Cerebellum (tissue), 4 donors: ENCODE measurements at places on chromosomes 5 and 9. TPM values are rescaled to one million over a fixed set of nuclear protein-coding genes. Genes with fewer than 3 reads are reported as not detected.

DNA sequence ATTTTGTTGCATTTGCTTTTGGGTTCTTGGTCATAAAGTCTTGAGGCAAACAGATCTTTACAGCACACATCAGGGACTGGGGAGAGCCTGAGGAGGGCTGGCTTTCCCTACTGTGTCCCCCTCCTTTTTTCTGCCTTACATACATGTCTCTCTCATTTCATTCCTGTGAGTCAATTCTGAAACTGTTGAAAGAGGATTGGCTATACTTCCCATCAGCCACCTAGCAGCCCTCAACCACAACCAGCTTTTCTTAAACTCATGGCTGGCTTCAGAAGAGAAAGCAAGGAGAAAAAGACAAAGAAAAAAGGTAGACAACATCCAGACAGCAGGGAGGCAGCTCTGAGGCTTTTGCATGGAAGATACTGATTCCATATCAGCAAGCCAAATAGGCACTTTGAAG is 374.8 kb upstream of the KIF2A start:
- no peak for DNase-seq

TRIM7 gene
- 3.0 TPM for total RNA-seq

ZNF300 gene
- 57.1 TPM for total RNA-seq

IRGM gene
- 0.45 TPM for total RNA-seq

- no peak for DNase-seq
Observed at GRCh38 chr5:93510626-93511380, 70.2 kb downstream of the NR2F1-AS1 start.

MSMP gene
- total RNA-seq = not detected

- DNase-seq = no peak
Observed at GRCh38 chr5:133269691-133270090, 217.9 kb downstream of the HSPA4 start.

CCDC183 gene
- total RNA-seq = 1.7 TPM

ZDHHC11B gene
- total RNA-seq = 7.3 TPM

ALDH1A1 gene
- total RNA-seq = 2.5 TPM

MTAP gene
- total RNA-seq = 17.7 TPM

DNA sequence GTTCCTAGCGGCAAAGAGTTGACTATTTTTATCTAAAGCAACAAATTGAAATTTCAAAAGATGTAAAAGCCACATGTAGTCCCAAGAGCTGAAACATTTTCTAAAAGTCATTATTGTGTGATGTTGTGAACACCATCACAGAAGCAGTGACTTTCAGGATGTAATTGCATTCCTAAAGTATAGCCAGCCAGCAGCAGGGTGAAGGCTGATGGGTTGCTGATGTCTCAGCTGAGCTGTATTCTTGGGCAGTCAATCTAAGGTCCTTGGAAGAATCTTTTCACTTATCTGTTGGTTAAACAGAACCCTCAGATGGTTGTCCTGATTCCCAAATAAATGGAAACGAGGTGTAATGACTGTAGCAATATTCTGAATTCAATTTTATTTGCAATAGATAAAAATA is 237.4 kb upstream of the WWC1 start:
- DNase-seq = no peak

GRCh38 chr5:175478008-175478383 is 364 bp upstream of the SFXN1 start:
- DNase-seq = no peak

DNA sequence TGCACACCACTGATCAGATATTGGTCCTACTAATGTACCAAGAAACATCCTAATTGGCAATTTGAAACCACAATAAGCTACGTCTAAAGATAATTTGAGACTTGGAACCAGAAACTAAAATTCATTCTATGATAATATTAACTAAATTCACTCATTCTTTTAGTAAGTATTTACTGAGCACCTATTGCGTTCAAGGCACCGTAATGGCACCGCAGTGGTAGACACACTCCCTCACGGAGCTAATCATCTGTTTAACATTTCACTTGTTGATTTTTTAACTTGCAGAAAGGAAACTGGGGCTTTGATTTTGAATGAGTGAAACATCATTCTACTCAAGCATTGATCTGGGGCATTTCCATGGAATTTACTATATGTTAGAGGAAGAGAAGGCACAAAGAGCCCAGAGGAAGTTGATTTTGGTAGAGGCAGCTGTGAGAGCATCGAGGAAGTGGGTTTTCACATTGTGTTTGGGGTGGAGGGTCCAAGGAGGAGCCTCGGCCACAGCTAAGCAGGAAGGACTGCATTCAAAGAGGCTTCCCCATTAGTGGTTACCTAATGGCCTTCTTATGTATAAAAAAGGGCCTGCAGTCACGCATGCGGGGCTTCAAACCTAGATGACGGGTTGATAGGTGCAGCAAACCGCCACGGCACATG is 7.1 kb downstream of the RAPGEF1 start:
- DNase-seq = no peak

DNA sequence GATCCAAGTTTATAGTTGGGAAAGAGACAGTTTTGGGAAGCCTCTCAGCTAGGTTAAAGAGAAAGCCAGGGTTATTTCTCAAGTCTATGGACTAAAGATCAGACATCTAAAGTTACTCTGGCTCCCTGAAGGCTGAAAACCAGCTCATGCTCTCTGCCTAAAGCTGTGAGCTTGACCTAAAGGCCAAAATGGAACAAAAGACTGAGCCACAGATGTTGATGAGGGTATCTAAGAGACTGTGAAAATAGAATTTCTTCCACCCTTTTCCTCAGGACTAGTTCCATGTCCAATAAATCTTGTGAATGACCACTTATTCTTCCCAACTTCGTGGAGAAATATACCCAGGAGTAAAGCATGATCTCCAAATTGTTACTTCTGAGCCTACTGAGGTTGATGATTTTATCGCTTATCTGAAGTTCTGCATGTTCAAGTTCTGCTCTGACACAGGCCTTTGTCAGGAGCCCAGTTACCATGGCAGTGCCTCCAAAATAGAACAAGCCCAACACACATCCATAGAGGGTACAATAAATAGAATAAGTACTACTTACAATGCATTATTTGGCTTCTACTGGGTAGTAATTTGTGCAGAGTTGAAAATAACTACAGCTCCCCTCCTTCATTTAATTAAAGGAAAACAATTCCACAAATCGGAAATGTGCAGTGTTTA is 373.6 kb downstream of the NTRK2 start:
- DNase-seq = no peak

GRCh38 chr5:22908129-22908528 is 55.0 kb upstream of the CDH12 start:
- no peak for DNase-seq

DNA sequence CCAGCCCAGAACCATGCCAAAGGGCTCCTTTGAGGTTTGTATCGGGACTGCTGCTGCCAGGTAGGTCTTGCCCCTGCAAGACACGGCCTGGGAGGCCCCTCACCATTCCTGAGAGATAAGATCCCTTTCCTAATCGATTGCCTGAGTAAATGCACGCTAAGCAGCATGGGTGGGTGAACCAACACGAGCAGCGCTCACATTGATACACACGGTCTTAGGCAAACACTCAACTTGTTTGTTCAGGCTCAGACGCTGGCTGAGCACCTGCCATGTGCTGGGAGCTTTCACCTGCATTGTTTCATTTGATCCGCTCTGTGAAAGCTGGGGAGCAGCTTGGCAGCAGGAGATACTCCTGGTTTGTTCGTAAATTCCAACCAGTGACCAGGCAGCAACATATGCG is 76.9 kb upstream of the NEURL1B start:
- no peak for DNase-seq

DNA sequence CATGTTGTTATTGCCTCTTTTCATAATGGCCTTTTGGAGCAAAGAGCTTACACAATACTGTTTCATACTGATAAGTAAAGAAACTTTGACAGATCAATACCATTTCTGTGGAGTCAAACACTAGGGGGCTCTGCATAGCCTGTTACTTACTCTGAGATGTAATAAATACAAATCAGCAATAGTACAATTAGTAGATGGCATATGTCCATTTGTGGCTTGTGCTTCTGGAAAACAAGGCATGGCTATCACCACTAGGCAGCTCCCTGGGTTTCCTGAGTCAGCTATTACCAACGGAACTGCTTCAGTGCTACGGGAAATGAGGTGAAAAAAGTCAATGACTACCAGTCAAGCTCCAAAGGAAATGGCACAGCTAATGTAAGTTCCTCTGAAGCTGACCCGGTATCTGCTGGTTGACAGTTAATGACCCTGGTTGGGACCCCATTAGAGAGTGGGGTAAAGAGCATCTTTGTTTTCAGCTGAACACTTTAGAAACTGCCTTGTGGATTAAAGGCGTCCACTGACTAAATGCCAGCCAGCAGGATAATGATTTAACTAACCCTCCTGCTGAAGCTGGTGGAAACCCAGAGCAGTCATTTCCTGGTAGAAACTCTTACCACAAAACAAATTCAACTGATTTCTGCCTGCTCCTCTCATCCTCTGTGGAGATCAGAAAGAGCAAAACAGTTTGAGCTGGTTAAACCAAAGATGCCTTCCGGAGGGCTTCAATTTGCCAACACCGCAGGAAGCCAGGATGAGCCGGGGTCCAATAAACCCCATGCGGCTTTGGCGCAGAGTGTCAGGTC is 69.0 kb upstream of the FAM169A start:
- peak; percentile 18 for DNase-seq

- no peak for DNase-seq
Observed at GRCh38 chr9:99749641-99750040, 72.0 kb upstream of the NR4A3 start.

- DNase-seq = no peak
Observed at GRCh38 chr5:77177576-77177975, 32.9 kb upstream of the PDE8B start.

ICE1 gene
- total RNA-seq = 48.3 TPM

SERF1A gene
- 23.0 TPM for total RNA-seq

DNA sequence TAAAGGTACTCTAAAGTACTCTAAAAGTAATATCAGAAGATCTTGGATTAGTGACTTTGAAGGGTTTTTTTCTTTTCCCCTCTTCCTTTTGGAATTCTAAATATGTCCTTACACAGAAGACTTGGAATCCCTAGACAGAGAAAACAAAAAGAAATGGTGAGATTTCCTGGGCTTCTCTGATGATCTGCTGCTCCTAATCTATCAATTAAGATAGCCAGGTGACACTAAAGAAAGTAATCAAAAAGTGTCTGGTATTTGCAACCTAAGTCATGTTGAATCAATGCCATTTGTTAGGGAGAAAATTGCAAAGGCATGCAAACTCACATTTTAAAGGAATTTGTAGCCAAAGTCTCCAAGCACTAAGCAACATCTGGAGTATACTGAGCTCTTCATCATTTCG is 29.5 kb upstream of the MYO10 start:
- DNase-seq = no peak
